Suppressor macrophage treated with lipopolysaccharide for 4 hours (primary cell): ENCODE measurements at places on chromosomes 12 and 14.

GRCh38 chr12:29041621-29042020, 107.5 kb upstream of the FAR2 start:
- peak; percentile 1 for DNase-seq

GRCh38 chr12:96098631-96099030, 63.2 kb upstream of the LTA4H start:
- no peak for DNase-seq

DNA sequence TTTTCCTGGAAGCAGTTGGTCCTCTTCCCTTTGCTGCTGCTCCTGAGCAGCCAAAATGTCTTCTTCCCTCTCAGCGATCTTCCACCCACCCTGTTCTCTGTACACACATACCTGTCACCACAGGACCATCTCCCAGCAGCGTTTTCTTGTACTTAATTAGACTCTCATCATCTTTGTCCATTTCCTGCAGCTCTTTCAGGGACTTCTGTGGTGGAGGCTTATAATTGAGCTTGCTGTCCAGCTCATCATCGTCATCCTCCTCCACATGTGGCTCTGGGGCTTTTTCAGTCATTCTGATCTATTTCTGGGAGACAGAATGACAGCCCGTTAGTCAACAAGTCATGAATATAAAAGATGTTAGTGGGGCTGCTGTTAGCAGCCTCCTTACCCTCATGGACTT, 11.0 kb downstream of the ARHGDIB start:
- peak; percentile 30 for DNase-seq

- DNase-seq: no peak
Measured at GRCh38 chr12:131390412-131391334, 320.2 kb upstream of the SFSWAP start.

DNA sequence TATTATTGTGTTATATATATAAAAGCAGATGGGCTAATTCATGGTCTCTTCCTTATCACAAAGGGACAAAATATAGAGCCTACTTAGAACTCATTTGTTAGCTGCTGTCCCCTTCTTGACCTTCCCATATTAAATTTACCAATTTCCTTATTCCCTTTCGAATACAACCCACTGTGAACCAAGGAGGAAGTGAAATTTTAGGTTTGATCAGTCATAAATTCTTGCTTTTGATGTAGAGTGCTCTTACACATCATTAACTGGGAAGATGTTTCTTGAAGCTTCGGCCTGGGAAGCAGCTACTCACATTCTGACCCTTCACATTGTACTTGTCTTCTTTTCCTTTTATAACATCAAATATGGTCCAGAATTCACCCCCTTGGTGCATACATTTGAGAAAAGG, 579.0 kb downstream of the LRFN5 start:
- DNase-seq: peak; percentile 13

GRCh38 chr12:28869197-28869596, 279.9 kb upstream of the FAR2 start:
- DNase-seq: no peak

- no peak for DNase-seq
Measured at GRCh38 chr14:59200195-59200594, 11.7 kb downstream of the DAAM1 start.

- no peak for DNase-seq
Measured at GRCh38 chr12:94267921-94268471, 119.6 kb downstream of the PLXNC1 start.

- no peak for DNase-seq
Measured at GRCh38 chr14:93702946-93703345, 85.3 kb downstream of the PRIMA1 start.

GRCh38 chr14:72419226-72419775, 474.6 kb downstream of the DPF3 start:
- DNase-seq: no peak

DNA sequence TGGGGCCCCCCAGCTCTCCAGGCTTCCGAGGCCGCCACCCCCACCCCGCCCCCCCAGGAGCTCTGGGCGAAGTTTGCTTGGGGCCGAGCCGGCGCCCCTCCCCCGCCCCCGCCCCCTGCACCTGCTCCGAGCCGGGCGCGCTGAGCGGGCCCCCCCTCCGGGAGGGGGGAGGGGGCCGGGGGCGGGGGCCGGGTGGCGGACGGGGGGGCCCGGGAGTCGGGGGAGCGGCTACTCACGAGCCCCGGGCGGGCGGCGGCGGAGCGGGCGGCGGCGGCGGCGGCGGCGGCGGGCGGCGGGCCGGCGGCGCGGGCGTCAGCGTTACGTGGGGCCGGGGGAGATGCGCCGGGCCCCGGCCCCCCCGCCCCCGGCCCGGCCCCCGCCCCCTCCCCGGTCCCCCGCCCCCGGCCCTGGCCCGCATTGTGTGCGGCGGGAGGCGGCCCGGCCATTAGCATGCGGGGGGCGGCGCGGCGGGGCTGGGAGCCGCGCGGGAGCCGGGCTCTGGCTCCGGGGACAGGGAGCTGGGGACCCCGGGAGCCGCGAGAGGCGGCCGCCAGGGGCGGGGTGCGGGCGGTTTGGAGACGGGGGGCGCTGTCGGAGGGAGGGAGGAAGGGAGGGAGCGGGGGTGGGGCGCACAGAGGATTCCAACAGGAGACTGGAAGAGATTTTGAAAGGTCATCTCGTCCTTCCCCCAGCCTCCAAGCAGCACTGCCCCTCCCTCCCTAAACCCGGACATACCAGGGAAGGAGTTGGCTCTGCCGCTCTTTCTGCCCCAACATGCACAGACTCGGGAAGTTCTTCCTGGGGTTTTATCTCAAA, at the start of gene ZNF219:
TSS of gene ZNF219 (minus strand) at position 580 of the 816 bp plus-strand sequence. CDS start 5,064 bp downstream, outside the sequence.
- DNase-seq: peak; percentile 30

GRCh38 chr12:130806574-130806973, 32.5 kb downstream of the STX2 start:
- no peak for DNase-seq

- DNase-seq: peak; percentile 31
Measured at GRCh38 chr14:21940887-21941856, 267.6 kb upstream of the OR4E1 start.

DNA sequence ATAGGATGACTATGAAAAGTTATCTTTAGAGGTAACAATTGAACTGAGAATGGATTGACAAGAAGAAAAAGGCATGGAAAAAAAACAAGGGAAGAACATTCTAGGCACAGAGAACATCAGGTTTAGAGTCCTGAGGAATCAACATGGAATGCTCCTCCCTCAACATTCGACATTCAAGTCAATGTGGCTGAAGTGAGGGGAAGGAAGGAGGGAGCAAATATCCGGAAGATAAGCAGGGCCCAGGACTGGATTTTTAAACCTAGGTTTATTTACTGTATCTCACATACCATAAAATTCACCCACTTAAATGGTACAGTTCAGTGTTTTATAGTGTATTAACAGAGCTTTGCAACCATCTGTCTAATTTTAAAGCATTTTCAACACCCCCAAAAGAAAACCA, 9.6 kb upstream of the CCER1 start:
- DNase-seq: no peak

DNA sequence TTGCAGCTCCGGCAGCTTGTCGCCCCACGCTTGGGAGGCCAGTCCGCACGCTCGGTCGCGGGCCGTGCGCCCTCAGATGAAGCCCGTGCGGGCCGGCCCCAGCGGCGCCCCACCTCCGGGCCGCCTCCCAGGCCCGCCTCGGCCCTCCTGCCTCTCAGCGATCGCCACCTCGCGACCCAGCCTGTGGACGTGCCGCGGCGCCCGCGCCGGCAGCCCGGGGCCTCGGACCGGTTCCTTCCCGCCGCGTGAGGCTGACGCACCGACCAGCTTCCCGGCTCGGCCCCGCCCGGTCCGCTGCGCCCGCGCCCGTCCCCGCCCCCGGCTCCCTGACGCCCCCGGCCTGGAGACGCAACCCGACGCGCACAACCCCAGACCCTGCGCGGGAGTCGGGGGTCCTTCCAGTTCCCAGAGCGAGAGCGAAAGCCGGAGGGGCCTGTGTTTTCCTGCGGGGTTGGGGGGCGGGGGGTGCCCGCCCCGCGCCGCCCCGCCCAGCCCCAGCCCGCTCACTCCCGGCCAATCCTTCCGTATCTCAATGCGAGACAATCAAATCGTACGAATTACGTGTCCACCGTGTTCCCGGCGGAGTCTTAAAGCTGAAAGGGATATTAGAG, at the start of gene ERO1A:
TSS of gene ERO1A (minus strand) at position 78 of the 611 bp plus-strand sequence. CDS start at position 1, 77 bp downstream.
- DNase-seq: peak; percentile 98

- no peak for DNase-seq
Measured at GRCh38 chr14:23099212-23099861, 4.0 kb downstream of the C14orf119 start.

DNA sequence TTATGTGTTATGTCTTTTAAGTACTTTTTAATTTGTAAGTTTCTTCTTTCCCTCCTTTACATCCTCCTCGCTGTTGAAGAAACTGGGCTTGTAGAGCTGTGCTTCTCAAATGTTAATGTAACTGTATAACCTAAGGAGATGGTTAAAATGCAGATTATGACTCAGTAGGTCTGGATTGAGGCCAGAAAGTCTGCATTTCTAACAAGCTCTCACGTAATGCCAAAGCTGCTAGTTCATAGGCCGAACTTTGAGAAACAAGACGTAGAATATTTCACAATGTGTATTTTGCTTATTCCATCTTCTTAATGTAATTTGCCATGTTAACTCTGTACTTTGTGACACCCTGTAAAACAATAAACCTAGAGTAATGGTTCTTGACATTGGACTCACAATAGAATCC, 193.3 kb upstream of the SYT1 start:
- DNase-seq: no peak

- no peak for DNase-seq
Measured at GRCh38 chr12:1916371-1917171, 1.9 kb downstream of the CACNA2D4 start.

DNA sequence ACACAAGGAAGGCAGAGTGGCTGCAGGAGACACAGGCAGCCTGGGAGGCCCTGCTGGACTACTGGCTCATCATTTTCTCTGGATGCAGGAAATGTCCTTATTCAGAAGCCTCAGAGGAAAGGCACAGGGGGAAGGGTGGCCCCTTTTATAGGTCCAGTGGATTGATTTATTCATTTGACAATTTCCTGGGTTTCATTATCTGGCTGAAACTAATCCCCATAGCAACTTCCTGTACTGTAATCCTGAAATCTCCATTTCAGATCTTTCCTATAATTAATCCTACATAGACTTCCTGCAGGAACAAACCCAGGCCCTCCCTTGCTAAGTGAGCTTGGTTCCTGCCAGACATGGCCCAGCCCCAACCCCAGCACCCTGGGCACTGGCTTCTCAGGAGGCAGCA, 23.0 kb downstream of the KRT76 start:
- DNase-seq: no peak

DNA sequence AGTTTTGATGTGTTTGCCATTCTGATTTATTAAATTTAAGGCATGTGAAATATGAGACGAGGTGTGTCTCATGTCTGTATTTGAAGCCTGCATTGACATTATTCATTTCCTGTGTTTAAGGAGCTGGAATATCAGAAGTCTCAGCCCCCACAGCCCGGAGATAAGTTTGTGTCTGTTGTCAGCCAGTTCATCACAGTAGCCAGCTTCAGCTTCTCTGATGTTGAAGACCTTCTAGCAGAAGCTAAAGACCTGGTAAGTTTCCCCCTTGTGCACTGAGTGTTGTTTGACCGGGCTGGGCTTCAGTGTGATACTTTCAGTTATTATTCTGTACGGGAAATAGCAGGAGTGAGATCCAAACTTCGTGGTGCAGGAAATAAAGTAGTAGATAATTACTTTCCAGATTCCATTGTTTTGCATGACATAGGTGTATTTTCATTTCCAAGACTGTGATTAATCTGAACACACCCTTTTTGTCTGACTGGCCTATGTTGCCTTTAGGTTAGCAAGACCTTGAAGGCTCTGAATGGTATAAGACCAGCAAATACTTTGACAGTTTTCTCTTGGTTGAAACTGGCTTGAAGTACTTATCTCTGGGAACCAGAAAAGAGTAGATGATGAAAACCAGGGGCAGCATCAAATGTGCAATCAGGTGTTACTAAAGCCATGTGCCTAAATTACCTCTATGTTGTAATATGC, 101.5 kb downstream of the GPR135 start:
- no peak for DNase-seq

DNA sequence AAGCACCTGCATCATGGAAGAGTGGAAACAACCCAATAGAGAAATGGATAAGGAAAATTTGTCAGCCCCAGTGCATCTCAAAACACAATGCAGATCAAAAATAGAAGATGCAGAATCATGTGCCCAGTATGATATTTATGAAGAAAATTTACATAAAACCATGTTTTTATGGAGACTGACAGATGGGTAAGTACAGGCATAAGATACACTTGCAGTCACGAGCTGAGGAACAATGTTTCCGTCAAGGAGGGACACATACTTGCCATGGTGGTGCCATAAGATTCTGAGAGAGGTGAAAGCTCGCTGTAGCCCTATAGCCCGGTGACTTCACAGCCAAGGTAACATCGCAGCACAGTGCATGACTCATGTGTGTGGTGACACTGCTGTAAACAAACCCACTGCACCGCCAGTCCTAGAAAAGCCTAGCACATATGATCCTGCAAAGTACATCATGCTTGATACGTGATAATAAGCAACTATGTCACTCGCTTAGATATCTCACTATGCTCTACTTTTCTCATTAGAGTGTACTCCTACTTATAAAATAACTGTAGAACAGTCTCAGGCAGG, 112.6 kb downstream of the RIMBP2 start:
- no peak for DNase-seq

DNA sequence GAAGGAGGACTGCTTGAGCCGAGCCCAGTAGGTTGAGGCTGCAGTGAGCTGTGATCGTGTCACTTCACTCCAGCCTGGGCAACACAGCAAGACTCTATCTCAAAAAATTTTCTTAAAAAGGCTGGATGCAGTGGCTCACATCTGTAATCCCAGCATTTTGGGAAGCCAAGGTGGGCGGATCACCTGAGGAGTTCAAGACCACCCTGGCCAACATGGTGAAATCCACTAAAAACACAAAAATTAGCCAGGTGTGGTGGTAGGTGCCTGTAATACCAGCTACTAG, 17.1 kb upstream of the MDM2 start:
- no peak for DNase-seq
